NCI-H460 (cell line): ENCODE measurements at places on chromosomes 7 and 10. TPM values are rescaled to one million over a fixed set of nuclear protein-coding genes. Genes with fewer than 3 reads are reported as not detected.

PNLIPRP1 gene
- total RNA-seq, result not detected in 2 replicates

VWDE gene
- 3.1 and 4.0 TPM in 2 replicates for total RNA-seq

SORCS1 gene
- total RNA-seq, result 0.20 TPM in 1 of 2 replicates, not detected in the other

NOS3 gene
- total RNA-seq, result 0.30 and 0.46 TPM in 2 replicates

PRR15 gene
- total RNA-seq, result not detected in 2 replicates

WNT8B gene
- 0.10 TPM in 1 of 2 replicates, not detected in the other for total RNA-seq

COMMD3 gene
- total RNA-seq, result 35.6 and 41.9 TPM in 2 replicates

ACBD7 gene
- 2.0 and 2.2 TPM in 2 replicates for total RNA-seq

CPA2 gene
- 0.59 and 0.75 TPM in 2 replicates for total RNA-seq

CCNY gene
- total RNA-seq, result 29.4 and 30.9 TPM in 2 replicates

CNPY1 gene
- not detected in 2 replicates for total RNA-seq

RBM20 gene
- total RNA-seq, result 2.0 and 2.3 TPM in 2 replicates

SPDYE5 gene
- 0.10 TPM in 1 of 2 replicates, not detected in the other for total RNA-seq

CLCN1 gene
- total RNA-seq, result 0.07 TPM in 1 of 2 replicates, not detected in the other

SYT15 gene
- 0.10 and 0.17 TPM in 2 replicates for total RNA-seq

AKR1D1 gene
- total RNA-seq, result not detected in 2 replicates

NKX1-2 gene
- 0.02 TPM in 1 of 2 replicates, not detected in the other for total RNA-seq

CREB3L2 gene
- 18.2 and 20.1 TPM in 2 replicates for total RNA-seq

GRM3 gene
- not detected in 2 replicates for total RNA-seq

HTR5A gene
- total RNA-seq, result not detected in 2 replicates

ODAD2 gene
- total RNA-seq, result 0.82 and 1.2 TPM in 2 replicates

WIPF3 gene
- total RNA-seq, result 0.07 TPM in 1 of 2 replicates, not detected in the other

SVOPL gene
- not detected in 2 replicates for total RNA-seq

IRF5 gene
- total RNA-seq, result 6.5 and 9.3 TPM in 2 replicates

ZNF107 gene
- 3.4 and 3.6 TPM in 2 replicates for total RNA-seq

RAMP3 gene
- not detected in 2 replicates for total RNA-seq

ZNF503 gene
- 7.5 and 10.5 TPM in 2 replicates for total RNA-seq

NODAL gene
- not detected in 2 replicates for total RNA-seq

LRGUK gene
- 0.15 TPM in 1 of 2 replicates, not detected in the other for total RNA-seq

SPOCK2 gene
- total RNA-seq, result 0.47 and 1.1 TPM in 2 replicates

LIPF gene
- total RNA-seq, result not detected in 2 replicates

CEP55 gene
- total RNA-seq, result 71.8 and 76.0 TPM in 2 replicates

ZNF777 gene
- total RNA-seq, result 9.1 and 10.1 TPM in 2 replicates

CYP2E1 gene
- 1.4 and 1.6 TPM in 2 replicates for total RNA-seq

ASB10 gene
- not detected in 2 replicates for total RNA-seq

DYDC1 gene
- total RNA-seq, result not detected in 2 replicates

AOAH gene
- total RNA-seq, result 0.10 TPM in 1 of 2 replicates, not detected in the other

ABCC2 gene
- 191 and 232 TPM in 2 replicates for total RNA-seq

PLEKHS1 gene
- not detected in 2 replicates for total RNA-seq

PRKRIP1 gene
- total RNA-seq, result 14.6 and 17.4 TPM in 2 replicates

LDB1 gene
- 25.1 and 27.0 TPM in 2 replicates for total RNA-seq

ZNF488 gene
- total RNA-seq, result not detected in 2 replicates

ST8SIA6 gene
- 0.09 and 0.57 TPM in 2 replicates for total RNA-seq

MSMB gene
- not detected in 2 replicates for total RNA-seq
